ENCODE measurements at places on chromosomes 6 and 20.

DNA sequence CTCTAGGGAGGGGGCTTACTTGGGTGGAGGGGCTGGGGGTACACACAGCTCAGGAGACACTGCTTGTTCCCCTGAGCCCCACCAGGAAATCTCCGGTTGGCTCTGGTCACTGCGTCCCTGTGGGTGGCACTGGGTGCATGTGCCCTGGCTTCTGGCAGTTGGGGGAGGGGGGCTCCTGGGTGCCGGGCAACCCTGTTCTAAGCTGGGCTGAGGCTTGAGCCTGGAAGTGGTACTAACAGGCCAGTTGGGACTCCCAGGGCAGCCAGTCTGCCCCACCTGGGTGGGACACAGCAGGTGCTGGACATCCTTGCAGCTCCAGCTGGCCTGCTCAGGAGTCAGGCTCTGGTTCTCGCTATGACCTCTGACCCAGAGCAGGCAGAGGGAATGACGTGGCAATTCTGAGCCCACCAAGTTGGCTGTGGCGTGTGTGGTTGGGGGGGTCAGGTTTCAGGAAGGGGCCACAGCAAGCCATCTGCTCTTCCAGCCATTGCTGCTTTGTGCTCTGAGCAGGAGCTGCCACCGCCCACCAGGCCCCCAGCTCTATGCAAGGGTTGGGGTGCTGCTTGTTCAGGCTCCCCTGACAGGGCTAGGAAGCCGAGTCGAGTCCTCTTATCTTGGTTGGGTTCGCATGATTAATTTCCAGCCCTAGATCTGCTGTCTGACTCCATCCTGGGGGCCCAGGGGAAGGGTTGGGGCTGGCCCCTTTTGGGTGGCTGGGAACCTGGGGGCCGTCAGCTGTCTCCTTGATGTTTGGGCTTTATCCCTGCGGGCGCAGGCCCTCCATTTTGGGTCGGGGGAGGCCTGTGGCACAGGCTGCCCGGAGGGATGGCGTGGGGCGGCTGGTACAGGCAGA lies 590 bp downstream of the C20orf204 start:
- DNase-seq = no peak

DNA sequence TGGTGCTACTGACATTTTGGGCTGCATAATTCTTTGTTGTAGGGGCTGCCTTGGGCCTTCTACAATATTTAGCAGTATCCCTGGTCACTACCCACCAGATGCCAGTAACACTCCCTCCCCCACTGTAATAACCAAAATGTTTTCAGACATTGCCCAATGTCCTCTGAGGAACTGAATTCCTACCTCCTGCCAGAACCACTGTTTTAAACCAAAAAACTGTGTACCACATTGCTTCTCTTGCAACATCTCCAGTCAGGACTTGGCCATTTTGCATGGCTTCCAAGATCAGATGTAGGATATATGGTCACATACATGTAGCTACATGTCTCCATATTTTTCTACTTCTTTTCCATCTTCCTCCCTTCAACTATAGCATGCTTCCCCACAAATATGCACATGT lies 97.4 kb upstream of the IFNGR1 start:
- no peak for DNase-seq

- DNase-seq = no peak
Measured at GRCh38 chr20:10716855-10717254, 43.1 kb upstream of the JAG1 start.

DNA sequence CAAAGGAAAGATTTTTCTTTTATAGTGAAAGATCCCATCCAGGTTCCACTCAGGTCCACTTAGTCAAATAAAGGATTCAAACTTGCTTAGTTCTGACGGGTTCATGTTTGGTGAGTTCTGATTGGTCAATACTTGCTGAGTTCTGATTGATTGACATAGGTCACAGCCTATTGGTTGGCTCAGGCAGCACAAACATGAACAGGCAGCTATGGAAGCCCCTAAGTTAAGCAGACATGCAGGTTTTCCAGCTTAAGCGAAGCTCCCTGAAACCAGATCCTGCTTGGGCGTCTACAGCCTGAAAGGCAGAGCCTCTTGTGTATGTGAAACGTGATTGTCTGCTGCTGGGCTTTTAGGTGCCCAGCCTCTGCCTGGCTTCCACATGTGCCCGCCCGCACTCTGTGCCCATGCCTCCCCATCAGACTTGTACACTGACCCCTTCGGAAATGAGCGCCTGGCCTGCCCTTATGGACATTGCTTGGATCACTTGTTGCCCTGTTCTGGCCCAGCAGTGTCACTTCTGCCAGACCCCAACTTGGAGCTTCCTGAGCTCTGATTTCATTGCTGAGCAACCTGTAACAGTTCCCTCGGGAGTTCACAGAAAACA lies 45.4 kb upstream of the ECI2 start:
- no peak for DNase-seq

GRCh38 chr6:108476376-108476775 lies 84.3 kb upstream of the FOXO3 start:
- no peak for DNase-seq

DNA sequence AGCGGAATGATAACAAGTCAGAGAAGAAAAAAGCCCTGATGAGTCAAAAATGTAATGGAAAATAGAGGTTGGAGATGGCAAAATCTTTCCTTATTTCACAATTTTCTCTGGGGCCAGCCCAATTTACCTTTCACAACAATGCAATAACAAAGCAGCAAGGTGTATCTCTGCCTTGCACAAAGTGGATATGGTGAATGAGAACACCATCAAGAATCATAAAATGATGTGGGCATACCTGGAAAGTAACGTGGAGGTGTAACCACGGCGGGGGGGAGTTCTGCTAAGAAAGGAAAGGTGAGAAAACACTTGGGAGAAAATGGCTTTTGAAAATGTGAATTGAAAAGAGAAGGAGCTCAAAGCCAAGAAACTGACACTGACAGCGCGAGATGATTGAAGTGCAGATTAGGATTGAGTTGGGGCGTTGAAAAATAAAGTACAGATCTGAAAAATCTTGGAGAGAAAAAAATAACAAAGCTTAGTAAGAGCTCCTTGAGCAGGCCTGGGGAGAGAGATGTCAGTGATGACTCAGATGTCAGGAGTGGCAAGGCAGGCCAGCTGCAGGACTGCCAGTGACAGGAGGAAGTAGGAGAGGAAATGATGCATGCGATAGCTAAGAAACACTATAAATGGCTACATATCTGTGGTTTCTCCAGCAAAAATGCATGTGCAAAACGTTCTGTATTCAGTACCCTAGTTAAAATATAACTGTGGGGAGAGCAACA lies 26.2 kb downstream of the ARHGAP18 start:
- no peak for DNase-seq

DNA sequence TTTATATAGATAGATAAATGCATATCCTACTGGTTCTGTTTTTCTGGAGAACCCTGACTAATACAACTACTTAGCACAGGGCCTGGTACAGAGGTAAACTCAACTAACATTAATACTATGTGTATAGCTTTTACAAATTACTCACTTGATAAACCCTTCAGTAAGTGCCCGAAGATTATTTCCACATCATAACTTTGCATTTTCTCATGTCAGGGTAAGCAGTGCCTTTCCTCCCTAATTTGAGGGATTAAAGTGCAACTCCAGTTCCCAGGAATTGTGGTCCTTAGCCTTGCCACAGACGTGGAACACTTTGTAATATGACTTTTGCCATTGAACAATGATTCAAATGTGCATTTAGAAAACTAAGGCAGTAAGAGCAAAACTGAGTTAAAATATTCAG lies 147.5 kb upstream of the SMLR1 start:
- DNase-seq = no peak

- DNase-seq = no peak
Measured at GRCh38 chr6:137810554-137811120, 56.4 kb upstream of the TNFAIP3 start.

GRCh38 chr20:47907031-47907675 lies 121.9 kb upstream of the SULF2 start:
- DNase-seq = no peak

- DNase-seq = no peak
Measured at GRCh38 chr6:37019065-37019450, 13.6 kb downstream of the FGD2 start.

DNA sequence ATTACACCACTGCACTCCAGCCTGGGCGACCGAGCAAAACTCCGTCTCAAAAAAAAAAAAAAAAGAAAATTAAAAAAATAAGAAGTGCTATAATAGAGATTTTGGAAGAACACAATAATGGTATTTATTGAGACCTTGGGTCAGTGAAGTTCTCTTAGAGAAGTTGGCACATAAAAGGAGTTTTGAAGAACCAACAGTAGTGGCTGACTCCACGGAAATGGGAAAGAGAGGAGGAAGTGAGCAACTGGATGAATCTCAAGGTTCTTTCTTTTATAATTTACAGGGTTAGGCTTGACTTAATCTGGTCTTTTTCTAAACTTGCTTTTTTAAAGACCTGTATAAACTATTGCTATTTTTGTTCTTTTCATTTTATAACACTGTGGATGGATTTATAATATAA lies 52.8 kb downstream of the TOMM6 start:
- DNase-seq = no peak

- no peak for DNase-seq
Measured at GRCh38 chr20:19764207-19764606, 6.1 kb downstream of the RIN2 start.

Measured in dorsolateral prefrontal cortex (tissue), 122 donors.